ENCODE measurements at places on chromosomes 5 and 9.

DNA sequence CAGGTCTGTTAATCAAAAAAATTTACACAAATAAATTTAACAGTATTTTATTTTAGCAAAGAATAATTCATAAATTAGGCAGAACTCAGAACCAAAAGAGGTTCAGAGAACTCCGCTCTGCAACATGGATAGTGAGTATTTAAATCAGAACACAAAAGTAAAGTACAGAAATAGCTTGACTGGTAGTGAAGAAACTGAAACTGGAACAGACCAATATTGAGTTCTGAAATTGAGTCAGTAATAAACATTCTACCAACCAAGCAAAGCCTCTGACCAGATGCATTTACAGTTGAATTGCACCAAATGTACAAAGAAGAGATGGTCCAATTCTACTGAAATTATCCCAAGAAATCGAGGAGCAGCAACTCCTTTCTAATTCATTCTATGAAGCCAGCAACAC lies 1542.8 kb downstream of the EFNA5 start:
- DNase-seq: no peak

GRCh38 chr9:1267141-1267570 lies 217.0 kb downstream of the DMRT2 start:
- no peak for DNase-seq

- DNase-seq: no peak
Observed at GRCh38 chr5:62576570-62577170, 1.9 kb upstream of the LRRC70 start.

DNA sequence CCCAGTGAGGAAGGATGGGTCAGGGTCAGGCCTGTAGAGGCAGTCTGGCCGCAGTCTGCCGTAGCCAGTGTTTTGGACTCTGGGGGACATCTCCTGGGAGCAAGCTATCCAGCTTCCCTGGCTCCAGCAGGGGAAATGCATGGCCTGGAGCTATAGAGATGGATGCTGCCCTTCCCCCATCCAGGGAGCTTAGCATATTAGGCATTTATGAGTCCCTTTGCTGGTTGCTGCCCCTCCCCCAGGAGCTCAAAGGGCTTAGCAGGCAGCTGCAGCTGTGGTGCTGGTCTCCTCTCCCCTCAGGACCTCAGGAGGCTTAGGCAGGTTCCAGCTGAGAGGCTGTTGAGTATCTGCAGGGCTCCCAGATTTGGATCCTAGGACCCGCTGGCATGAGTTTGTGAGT lies 1158.7 kb downstream of the DTWD2 start:
- no peak for DNase-seq

DNA sequence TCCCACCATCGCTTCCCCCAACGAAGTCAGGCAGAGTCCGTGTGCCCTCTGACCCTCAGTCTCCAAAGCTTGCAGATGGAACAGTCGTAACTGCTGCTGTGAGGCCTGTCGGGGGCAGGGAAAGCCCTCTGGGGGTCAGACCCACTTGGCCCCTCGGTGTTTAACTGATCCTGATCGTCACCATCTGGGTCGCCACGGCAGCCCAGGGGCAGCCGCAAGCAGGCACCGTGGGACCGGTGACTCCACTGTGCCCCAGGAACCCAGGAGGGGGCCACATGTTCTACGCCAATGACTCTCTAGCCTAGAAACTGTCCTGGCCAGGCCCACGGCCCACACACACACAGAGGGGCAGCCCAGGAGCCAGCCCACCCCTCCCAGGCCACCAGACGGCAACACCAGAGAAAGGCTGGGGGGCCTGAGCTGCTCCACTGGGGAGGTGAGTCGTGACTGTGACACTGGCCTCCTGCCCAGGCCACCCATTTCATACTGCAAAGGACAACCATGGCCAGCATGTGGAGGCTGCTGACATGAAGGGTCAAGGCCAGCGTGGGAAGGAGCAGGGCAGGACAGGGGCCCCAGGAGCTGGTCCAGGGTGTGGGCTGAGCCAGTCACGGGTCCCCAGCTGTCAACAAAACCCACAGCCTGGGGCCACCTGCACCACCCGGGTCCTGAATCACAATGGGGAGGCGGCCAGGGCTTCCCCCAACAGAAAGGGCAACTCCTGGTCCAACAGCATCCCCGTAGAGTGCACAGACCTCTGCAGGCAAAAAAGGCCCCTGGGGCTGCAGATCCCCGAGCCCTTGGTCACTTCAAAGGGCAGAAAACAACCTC lies 20.8 kb downstream of the VAV2 start:
- no peak for DNase-seq

- no peak for DNase-seq
Observed at GRCh38 chr9:26012797-26013196, 334.6 kb upstream of the TUSC1 start.

- DNase-seq: no peak
Observed at GRCh38 chr9:9750719-9751118, 862.1 kb downstream of the PTPRD start.

GRCh38 chr5:16886366-16886736 lies 49.7 kb downstream of the MYO10 start:
- no peak for DNase-seq

GRCh38 chr9:129863059-129863690 lies 27.9 kb downstream of the USP20 start:
- DNase-seq: no peak

DNA sequence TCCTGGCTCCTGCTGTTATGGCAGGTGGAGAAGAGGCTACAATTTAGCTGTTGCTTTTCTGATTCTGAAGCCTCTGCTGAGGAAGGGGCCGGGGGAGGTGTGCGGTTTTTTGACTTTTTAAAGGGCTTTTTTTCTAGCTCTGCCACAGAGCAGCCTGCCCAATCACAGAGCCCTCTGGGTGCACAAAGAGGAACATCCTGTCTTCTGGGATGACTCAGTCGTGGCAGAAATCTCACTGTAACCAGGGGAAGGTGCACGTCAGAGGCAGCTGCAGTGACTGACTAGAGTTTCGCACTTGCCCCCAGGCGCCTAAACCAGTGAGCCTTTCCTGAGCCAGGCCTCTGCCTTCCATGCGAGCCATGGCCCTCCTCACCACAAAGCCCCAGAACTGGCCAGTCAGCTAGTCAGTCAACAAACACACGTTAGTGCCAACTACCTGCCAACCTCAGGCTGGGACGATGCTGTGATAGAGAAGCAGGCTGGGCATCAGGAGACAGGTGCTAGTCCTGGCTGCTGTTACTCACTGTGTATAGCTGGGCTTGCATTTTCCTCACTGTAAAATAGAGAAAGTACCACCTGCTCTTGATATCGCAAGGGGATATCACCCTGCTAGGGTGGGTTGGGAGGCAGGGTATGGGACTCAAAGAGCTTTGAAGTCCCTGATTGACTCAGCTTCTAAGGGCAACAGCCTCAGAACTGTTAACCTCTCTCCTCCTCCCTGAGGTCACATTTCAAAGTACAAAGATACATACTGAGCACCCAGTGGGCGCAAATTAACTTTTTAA lies 2.2 kb downstream of the AKNA start:
- no peak for DNase-seq

- DNase-seq: peak; percentile 45
Observed at GRCh38 chr9:36862206-36863145, 171.6 kb downstream of the PAX5 start.

GRCh38 chr5:116453988-116454411 lies 120.6 kb downstream of the SEMA6A start:
- no peak for DNase-seq

DNA sequence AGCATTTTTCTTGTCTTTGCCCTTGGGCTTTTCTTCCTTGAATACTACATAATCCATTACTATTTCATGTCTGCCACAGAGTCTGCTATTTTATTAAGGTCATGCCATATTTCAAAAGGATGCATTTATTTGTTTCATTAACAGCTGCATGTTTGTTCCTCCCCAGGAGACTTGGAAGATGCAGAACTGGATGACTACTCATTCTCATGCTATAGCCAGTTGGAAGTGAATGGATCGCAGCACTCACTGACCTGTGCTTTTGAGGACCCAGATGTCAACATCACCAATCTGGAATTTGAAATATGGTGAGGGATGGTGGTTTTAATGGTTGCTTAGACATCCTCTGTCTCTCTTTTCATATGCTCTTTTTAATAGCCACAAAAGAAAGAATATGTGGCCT lies 4.0 kb downstream of the IL7R start:
- no peak for DNase-seq

DNA sequence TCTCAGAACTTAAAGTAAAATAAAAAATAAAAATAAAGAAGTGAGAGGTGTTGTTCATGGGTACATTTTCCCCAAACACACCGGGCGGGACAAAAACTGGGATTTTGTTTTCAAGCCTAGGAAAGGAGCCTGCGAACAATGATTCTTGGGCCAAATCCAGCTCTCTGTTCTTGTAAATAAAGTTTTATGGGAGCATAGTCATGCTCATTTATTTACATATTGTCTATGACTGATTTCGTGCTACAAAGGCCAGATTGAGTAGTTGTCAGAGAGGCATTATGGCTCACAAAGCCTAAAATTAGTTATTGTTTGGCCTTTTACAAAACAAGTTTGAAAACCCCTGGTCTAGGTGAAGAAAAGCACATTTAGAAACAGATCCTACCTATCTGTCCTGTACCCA lies 821.0 kb upstream of the GRAMD2B start:
- no peak for DNase-seq

DNA sequence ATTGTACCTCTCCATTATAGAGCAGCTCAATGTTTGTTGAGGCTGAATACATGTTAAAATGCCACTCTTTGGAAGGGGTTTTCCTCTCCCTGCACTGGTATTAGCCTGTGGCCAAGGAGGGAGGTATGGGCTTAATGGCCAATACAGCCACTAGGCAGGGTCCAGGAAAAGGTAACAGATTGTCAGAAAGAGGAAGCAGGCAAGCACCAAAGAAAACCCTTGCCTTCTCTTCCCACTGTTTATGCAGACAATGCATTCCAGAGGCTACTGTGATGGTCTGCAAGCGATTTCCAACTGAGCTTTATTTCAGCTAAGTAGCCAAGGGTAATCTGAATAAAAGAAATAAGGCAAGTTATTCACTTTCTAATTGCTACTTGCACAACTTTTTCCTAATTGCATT lies 95.3 kb upstream of the SLC27A6 start:
- DNase-seq: no peak

DNA sequence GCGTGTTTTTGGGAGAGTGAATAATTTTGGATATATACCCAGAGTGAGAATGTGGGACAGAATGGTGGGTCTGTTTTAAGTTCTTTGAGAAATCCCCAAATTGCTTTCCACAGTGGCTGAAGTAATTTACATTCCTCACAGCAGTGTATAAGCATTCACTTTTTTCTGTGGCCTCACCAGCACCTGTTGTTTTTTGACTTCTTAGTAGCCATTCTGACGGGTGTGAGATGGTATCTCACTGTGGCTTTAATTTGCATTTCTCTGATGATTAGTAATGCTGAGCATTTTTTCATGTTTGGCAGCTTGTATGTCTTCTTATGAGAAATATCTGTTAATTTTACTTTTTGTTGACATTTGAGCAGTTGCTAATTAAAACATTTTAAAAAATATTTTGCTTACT lies 9.4 kb upstream of the SPATA31D1 start:
- no peak for DNase-seq

GRCh38 chr9:110936719-110937452 lies 101.4 kb downstream of the LPAR1 start:
- no peak for DNase-seq

DNA sequence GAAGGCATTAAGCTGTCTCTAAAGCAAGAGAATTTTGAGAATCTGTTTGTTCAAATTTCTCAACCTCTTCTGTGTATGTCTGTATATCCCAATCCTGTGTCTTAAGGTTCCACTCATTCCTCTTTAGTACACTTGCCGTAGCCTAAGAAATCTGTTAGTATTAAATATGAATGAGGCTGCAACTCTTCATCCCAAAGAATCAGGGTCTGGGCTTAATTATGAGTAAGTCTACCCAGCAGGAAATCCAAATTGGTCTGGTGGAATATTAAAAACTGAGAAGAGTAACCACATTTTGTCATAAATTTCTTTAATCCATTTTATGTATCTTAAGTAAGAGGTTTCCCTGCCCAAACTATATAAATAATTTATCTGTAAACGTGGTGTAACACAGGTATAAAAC lies 1171.2 kb downstream of the CDH12 start:
- DNase-seq: no peak

- no peak for DNase-seq
Observed at GRCh38 chr9:131799177-131799823, 59.4 kb upstream of the RAPGEF1 start.

GRCh38 chr9:19998823-19999455 lies 210.1 kb upstream of the SLC24A2 start:
- no peak for DNase-seq

GRCh38 chr9:137988051-137988450 lies 110.5 kb downstream of the CACNA1B start:
- no peak for DNase-seq

- DNase-seq: no peak
Observed at GRCh38 chr5:147481874-147482705, 27.8 kb downstream of the DPYSL3 start.

- no peak for DNase-seq
Observed at GRCh38 chr9:87179553-87180340, 232.4 kb upstream of the GAS1 start.

DNA sequence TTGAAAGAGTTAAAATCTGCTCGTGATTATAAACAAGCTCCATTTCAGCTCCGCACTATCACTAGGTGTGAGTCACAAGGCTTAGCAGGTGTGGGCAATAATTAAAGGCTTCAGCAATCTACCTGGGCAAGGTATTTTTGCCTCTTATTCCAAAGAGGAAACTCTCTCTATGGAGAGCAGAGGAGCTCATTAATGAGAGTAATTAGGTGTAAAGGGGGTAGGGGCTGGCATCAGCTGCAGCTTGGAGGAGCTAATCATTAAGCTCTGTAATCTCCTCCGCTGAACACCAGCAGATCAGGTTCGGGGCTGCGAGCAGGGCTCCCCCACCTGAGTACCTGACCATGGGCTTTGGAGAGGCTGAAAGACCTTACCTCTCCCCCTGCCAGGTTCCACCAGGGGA lies 129.2 kb downstream of the CRB2 start:
- DNase-seq: no peak

- DNase-seq: no peak
Observed at GRCh38 chr9:136538599-136539426, 7.0 kb downstream of the NOTCH1 start.

- DNase-seq: no peak
Observed at GRCh38 chr9:16873126-16873802, 2.8 kb upstream of the BNC2 start.

DNA sequence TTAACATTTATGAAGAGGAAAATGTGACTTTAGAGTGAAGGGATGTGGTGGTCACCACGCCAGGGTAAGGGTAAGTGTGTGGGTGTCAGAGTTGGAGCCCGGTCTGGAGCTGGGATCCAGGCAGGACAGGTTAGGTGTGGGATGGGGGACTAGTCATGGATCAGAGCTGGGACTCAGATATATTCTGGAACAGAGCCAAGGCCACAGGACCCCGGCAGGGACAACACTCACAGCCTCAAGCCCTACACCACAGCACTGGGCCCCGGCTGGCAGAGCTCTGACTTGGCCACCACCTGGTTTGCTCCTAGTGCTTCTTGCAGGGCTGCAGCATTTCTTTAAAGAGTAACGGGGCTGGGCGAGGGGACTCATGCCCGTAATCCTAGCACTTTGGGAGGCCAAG lies 47.4 kb downstream of the C5orf15 start:
- no peak for DNase-seq

DNA sequence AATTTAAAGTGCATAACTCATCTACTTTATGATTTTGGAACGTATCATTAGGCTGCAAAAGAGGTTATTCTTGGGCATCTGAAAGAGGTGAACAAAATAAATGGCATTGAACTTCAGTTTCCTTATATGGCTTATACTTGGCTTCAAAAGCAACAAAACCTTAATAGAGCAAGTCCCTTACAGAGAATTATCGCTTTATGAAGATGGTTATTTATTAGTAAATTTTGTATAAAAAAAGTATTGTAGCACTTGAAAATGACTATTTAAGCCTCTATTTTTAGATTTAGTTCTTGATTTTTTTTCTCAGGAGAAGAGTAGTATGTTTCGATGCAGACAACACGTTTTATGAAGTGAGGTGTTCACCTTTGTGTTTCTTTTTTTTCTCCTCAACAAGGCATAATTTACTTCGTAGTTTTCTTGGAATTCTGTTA lies 2.0 kb downstream of the ERBIN start:
- DNase-seq: no peak
